COR-L47 (cell line): ENCODE measurements at places on chromosomes 5 and 9.

DNA sequence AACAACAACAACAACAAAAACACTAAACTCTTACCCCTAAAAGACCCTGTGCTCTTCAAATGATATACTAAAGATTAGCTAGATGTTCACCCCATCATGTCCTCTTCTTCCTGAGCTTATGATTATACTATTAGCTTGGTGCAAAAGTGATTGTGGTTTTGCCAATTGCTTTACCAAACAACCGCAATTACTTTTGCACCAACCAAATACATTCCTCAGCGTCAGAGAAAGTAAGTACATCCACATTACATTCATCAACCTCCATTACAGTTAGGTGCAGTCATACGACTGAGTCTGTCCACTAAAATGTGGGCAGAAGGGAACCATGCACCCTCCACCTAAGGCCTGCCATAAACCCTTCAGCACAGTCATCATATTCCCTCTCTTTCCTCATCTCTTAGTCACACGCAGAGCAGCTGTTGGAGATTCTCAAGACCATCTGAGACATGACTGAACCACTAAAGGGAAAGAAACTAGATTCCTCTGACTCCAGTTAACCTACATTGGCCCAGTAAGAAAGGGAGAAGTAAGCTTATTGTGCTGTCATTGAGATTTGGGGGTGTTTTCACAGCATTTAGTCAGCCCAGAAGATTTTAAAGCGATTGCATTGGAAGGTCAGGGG lies 181.6 kb upstream of the TLE4 start:
- no peak for DNase-seq

DNA sequence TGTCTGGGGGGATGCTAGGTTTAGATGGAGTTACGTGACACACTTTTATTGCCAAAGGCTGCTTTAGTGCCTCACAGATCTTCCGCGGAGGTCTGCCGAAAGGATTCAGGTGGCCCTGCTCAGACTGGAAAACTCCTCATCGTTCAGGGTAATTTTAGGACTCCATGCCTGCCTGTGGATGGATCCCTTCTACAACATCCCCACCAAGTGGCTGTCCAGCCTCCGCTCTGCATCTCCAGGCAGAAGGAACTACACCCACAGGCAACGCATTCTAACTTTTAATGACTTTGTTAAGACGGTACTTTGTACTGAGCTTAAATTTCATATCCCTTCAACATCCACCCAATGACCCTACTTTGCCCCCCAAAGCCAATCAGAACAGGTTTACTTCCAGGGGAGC lies 29.4 kb downstream of the ATPSCKMT start:
- no peak for DNase-seq

- no peak for DNase-seq
Observed at GRCh38 chr5:154112255-154112654, 73.5 kb downstream of the MFAP3 start.

DNA sequence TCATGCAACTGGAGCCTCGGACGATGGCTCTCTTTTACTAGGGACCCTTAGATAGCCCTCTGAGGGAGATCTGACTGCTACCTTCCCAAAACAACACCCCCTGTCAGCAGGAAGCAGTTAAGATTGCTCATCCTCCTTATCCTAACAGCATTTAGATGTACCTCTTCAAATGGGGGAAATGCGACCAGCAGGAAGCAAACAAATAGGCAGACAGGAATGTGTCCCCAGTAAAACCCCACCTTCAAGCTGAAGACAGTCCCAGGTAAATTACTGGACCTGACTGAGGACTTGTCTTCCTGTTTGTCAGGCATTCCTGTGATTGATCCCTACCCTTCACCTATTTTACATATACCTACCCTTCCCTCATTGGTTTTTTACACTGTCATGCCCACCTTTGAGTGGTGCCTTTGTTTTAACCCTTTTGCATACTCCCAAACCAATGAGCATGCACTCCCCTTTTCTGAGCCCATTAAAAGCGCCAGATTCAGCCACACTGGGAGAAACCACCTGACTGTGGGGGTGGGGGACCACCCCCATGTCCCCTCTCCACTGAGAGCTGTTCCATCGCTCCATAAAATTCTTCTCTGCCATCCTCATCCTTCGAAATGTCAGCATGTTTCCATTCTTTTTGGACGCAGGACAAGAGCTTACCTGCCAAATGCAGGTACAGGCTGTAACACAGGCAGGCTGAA lies 954.0 kb upstream of the CDH6 start:
- DNase-seq: no peak

DNA sequence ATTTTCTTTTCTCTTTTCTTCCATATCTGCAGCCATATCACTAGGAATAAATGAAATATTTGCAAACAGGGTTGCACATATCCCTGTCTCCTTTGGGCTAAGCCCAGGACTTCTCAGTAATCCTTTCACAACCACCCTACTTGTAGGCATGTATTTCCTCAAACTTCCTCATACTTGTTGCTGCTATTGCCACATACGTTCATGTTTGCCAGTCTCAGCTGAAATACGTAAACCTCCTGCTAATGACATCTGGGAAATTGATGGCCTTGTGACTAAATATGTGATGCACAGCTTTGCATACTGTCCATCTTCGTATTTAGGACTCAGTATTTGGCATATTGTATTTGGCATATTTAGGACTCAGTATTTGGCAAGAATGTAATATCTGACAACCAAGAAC lies 224.6 kb downstream of the PLK2 start:
- no peak for DNase-seq

- no peak for DNase-seq
Observed at GRCh38 chr9:21758540-21758939, 43.9 kb upstream of the MTAP start.

- DNase-seq: no peak
Observed at GRCh38 chr9:113614843-113615648, 151.5 kb downstream of the RGS3 start.

- no peak for DNase-seq
Observed at GRCh38 chr5:77795268-77795667, 19.1 kb upstream of the TBCA start.

DNA sequence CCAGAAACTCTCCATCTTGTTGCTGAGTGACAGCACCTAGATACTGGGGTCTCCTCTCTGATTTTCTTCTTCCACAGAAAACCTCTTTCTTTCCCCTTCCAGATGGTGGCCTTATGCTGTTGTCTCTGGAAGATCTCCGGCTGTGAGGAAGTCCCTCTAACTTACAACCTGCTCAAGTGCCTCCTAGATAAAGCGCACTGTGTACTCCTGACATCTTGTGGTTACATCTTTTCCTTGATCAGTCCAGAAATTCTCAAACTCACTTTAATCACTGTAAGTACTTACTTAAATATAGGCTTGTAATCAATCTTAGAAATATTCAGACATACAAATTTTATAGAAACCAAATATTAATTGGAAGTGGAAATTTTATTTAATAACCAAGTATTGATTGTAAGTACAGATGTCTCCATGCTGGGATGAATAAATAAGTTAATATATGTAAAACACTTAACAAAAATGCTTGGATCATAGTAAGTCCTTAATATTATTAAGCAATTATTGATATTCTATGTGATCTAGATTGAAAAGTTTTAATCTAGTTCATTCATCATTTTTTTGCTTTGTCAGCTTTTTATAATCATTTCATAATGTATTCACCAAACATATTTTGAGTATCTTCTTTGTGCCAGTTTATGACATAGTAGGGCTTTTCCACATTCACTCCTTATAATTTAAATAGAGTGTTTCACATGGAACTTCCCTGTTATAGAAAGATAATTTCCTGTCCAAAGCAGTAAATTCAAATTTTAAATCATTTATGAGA lies 1381.4 kb upstream of the CDH6 start:
- no peak for DNase-seq

DNA sequence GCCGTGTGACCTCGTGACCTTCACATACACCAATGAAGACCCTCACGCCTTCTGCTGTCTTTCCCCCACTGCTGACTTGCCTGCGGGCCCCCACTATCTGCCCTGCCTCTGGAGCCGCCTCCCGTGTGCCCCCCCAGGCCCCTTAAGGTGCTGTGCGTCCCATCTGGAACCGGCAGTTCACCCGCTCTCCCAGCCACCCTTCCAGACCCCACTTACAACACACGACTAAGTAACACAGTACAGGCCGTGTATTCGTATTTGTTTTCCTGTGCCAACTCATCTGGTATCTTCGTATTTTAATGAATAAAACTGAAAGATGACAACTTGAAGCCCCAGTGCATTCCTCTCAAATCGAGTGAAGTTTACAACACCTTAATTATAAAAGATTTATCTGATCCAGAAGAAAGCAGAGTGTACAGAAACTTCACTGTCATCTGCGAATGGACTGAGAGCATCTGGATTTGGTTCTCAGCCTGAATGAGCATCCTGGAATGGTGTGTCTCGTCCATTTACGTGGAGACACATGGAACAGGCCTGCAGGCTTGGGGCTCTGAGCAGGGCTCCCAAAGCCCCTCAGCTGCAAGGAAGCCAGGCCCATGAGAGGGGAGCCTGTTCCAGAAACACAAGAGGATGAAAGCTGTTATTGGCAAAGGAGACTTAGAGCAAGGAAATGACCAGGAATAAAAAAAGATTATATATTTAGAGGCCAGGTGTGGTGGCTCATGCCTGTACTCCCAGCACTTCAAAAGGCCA lies 21.9 kb upstream of the TERT start:
- DNase-seq: no peak

DNA sequence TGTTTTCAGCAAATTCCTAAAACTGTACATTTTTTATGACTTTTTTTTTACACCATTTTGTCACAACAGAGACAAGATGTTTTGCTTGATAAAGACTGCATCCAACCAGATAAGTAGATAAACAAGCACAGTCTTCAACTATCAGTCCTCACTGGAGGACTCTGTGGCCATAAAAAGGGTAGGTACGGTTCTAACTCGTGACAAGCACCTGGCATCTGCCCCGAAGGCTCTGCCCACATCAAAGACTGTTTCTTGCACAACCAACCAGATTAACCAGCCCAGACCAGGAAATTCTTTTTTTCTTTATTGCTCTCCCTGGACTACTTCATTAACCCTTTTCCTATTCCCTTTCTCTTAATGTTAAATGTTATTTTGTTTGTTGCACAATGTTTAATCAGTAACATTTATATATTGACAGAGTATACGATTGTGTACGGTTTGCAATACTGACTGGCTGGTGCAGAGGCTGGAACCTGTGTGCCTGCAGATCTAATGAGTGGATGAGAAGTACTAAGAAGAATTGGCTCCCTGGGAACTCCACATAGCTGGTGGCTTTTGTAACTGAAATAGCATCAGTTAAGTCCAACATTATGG lies 74.1 kb downstream of the SERINC5 start:
- DNase-seq: no peak

- no peak for DNase-seq
Observed at GRCh38 chr5:39822020-39822419, 397.2 kb upstream of the DAB2 start.

- no peak for DNase-seq
Observed at GRCh38 chr9:128421482-128421996, 882 bp downstream of the CERCAM start.

DNA sequence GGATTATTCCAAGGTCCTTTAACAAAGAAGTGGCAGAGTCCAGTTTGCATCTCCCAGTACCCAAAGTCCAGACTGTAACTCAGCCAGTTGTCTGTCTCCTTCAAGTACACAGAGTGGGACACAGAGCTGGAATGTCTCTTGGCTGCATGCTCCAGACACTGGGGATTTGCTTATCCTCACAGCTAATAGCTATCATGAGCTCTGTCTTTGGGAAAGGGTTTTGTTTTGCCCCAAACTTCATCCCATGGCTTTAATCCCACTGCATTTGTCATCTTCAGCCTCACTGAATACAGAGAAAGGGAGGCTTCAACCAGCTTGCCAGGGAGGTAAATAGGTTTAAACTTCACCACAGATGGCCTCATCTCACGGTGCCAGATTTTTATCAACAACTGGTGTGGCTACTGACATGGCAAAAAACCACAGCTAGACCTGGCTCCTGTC lies 412.2 kb upstream of the SLC24A2 start:
- DNase-seq: no peak

GRCh38 chr5:93793159-93793781 lies 51.9 kb upstream of the POU5F2 start:
- no peak for DNase-seq

- no peak for DNase-seq
Observed at GRCh38 chr9:93648181-93648580, 71.8 kb downstream of the PHF2 start.
